H54 (cell line): ENCODE measurements at places on chromosomes 6 and 20.

- DNase-seq, result no peak
Observed at GRCh38 chr6:38512211-38512610, 127.5 kb downstream of the BTBD9 start.

DNA sequence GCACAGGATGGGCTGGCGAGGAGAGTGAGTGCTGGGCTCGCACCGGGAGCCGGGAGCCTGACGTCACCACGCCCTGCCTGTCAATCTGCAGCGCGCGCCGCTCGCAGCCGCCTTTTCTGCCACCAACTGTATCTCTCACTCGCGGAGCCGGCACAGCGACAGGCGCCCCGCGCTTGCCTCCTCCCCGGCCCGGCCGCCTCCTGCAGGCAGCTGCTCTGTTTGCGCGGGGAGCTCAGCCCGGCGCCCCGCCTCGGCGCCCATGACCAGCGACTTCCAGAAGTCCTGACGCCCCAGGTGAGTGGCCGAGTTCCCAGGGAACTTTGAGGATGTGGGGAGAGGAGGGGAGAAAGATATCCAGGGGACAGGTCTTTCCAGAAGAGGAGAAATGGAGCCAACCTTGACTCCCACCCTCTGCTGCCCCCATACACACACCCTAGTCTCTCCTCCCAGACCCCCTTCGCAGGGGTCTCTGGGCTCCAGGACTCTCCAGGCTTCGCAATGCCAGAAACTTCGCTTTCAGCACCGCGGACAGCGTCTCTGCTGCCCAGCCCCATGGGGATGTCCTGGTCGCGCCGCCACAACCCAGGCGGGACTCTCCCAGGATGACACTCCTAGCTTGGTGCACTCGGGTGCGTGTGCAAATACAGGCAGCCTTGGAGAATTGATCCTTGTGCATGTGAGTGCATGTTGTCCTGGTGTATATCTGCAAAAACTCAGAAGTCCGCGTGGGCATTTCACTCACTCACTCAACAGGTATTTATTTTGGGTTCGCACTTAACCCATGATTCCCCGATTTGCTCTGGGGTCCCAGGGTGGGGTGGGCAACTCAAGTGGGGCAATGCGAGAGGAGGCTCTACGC, at the start of gene GPR6:
Gene GPR6 (plus strand): TSS at position 138 of the 859 bp plus-strand sequence. CDS start 802 bp downstream, outside the sequence.
- DNase-seq, result peak; percentile 23

DNA sequence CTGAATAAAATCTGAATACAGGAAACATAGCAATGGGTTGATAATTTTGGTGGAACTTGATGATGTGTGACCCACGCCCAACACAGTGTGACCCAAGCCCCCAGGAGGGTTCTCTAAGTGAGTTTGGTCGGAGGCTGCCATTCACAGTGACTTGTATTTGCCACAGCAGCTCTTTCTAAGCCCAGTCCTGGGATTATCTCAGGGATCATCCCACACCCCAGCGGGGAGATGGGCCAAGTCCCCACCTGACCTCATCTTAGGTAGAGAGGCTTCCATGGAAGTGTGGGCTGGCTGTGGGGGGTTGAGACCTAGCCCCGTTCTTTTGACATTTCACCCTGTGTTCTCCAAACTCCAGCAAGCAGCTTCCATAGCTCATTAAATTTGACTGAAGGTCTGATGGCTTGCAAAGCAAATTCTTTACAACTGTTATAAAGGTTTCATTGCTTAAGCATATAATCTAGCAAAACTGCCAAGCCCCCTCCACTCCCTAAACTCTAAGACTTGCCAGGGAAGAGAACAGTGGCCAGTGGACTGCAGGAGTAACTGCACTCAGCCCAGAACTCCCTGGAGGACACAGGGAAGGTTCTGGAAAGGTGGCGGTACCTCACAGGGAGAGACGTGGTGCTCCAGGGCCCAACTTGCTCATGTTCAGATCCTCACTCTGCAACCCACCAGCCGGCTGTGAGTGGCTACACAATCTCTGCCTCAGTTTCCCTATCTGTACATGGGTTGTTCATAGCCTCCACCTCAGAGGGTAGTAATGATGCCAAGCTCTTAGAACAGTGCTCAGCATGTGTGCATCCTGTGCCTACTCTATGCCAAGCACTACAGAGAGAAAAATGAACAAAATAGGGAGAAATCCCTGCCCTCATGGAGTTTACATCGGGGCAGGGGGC, 1.0 kb upstream of the PCK1 start:
- no peak for DNase-seq

GRCh38 chr6:114160881-114161280, 181.9 kb downstream of the HS3ST5 start:
- DNase-seq, result no peak

- peak; percentile 25 for DNase-seq
Observed at GRCh38 chr6:18405477-18406293, 18.5 kb downstream of the RNF144B start.

GRCh38 chr20:26154224-26154623, 457.6 kb upstream of the ZNF337 start:
- no peak for DNase-seq

- DNase-seq, result no peak
Observed at GRCh38 chr20:12702312-12702711, 306.5 kb upstream of the SPTLC3 start.

- no peak for DNase-seq
Observed at GRCh38 chr20:48259456-48259855, 474.2 kb upstream of the SULF2 start.

DNA sequence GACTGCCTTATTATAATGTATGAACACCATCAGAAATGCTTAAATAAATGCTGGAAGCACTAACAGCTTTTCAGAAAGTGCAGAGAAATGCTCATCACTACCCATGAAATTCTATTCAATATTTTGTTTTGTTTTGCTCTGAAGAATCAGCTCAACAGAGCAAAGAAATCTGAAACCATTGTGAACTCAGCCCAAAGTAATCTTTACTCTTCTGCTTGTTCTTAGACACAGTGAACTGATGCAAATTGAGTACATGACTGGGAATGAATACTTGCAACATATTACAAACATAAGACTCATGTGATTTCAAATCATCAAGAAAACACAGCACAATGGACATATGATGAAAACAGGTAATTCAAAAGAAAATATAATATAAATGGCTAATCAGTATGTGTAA, 404.6 kb upstream of the OPRM1 start:
- no peak for DNase-seq

GRCh38 chr6:89977808-89978748, 83.8 kb downstream of the GJA10 start:
- no peak for DNase-seq

DNA sequence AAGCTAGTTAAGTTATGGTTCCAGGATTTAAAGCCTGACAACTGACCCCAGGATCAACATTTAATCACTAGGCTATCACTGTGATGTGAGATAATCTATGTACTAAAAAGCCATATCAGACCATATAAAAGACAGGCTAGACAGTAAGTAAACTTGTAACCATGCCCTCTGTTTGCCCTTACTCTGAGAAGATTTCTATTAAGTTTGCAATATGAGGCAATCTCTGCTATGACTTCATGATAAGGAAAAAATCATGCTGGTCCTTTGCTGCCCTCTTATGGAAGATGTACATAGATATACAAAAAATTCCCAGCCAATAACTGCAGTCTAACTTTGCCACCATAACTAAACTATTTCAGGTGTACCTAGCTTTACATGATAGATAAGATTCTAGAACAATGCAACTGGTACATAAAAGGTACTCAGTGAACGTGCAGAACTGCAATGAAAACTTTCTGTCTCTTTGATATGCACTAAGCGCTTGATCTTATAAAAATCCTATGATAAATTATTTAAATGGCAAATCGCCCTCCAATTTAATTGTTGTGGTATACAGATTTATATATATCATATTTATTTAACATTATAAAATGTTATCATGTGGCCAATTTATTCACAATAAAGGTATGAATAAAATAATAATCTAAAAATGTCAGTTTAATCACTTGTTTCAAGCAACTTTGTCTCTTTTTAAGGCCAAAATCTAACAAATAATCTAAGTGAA, 70.5 kb downstream of the FAM217A start:
- no peak for DNase-seq

- DNase-seq, result no peak
Observed at GRCh38 chr6:145891126-145891525, 73.0 kb downstream of the SHPRH start.

- DNase-seq, result no peak
Observed at GRCh38 chr6:111674413-111674812, 68.7 kb upstream of the TRAF3IP2 start.

GRCh38 chr20:58903614-58904013, 51.1 kb downstream of the GNAS start:
- DNase-seq, result no peak

GRCh38 chr20:3651204-3651962, 11.8 kb downstream of the GFRA4 start:
- no peak for DNase-seq

GRCh38 chr20:37939701-37940560, 37.0 kb downstream of the VSTM2L start:
- DNase-seq, result no peak

- DNase-seq, result no peak
Observed at GRCh38 chr6:131787766-131788712, 19.8 kb upstream of the ENPP1 start.

GRCh38 chr6:116847227-116847626, 18.3 kb upstream of the GPRC6A start:
- no peak for DNase-seq

DNA sequence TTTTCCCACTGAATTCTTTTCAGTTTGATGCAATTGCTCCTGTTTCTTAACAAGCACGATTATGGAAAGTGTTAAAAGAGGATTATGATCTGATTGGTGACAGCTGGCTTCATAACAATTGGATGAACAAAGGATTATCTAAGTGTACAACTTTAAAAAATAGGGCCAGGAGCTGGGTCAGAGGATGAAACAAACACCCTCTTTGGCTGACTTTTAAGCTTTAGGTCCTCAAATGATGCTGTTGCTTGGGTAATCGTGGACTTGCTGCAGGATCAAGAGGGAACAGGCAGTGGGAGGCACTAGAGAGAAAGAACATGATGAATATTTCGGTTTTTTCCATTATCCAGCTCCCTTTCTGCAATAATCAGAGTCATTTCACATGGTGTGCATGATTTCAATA, 35.5 kb upstream of the TMX4 start:
- DNase-seq, result no peak

DNA sequence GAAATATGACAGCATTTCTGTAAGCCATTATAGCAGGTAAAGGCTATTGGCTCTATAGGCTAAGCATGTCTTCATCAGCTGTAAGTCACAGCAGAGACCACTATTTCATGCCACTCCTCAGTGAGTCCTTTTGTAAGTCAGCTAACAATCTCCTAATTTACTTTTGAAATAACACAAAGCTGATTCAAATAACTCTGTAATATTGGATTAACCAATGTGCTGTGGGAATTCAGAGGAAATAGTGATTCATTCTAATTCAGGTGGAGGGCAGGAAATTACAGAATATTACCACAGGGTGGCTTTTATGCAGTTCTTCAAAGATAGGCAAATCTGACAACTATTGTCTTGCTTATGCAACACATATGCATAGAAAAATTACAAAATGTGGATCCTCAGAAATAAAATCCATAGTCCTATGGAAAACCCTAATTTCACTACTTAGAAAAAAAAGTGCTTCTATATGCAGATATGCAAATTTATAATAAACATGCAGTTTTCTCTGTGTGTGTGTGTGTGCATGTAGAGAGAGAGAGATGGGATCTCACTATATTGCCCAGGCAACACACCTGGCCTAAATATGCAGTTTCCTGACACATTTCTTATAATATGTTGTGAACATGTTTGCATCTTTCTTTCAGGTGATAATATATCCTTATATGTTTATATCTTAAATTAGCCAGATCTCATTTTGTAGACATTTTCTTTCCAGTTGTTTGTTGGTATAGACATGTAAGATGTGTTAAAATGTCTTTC, 4.8 kb upstream of the SMIM28 start:
- DNase-seq, result no peak

GRCh38 chr20:41005361-41005729, 23.3 kb upstream of the TOP1 start:
- peak; percentile 50 for DNase-seq

DNA sequence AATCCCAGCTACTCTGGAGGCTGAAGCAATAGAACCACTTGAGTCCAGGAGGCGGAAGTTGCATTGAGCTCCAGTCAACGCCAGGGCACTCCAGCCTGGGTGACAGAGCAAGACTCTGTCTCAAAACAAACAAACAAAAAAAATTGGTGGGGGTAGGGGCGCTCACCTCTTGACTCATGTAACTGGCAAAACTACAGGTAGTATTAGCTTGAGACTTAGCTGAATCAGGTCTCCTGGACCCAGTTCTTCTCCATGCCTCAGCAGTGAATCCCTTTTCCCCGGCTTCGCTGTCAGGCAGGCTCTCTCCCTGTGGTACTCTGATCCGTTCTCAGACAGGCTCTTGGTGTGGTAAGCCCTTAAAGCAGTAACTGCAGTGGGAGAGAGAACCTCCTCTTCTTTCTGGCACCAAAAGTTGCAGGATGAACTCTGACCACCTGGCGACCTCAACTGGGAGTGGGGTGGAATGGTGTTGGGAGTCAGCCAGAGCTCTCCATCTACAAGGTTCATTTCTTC, 12.9 kb downstream of the SLC9A8 start:
- DNase-seq, result no peak

- peak; percentile 19 for DNase-seq
Observed at GRCh38 chr20:59455402-59456341, 148.7 kb upstream of the PHACTR3 start.

DNA sequence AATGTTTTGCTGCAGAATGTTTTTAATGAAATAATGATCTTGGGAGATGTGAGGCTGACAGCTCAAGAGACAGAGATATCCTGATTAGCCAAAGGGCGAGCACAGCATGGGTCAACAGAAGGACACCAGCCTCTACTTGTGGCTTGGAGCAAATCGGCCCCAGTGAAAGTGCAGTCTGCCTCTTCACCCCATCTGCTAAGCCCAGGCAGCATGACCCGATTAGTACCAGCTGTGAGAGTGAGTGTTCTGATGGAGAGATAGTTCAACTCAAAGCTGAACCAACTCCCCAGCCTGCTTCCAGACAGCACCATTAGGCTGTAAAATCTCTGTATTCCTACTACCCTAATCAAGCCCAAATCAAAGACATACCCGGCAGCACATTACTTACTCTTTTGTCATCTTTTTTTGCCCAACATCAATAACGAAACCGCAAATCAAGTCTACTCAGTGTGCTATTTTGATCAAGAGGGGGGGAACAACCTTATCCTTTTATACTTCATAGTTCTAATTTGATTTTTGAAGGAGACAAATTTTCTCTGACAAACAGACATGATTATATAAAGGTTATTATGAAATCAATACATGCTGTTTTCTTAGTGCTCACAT, 514.1 kb upstream of the NRSN1 start:
- no peak for DNase-seq

DNA sequence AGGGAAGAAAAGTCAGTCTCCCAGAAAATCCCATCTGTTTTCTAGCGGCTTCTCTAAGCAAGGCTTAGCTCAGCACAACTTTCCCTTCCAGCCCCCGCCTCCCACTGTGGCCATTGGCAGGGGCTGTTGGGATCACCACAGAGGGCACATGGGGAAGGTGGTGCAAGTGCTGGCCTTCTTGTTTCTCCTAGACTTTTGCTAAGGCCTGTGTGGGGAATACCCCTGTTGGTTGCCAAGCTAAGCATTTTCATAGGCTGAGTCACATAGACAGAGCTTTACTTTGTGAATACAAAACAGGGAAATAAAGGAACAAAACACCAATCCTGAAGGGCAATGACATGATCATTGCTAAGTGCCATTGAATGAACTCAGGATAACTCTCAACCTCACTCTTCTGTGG, 32.4 kb upstream of the TIAM2 start:
- peak; percentile 42 for DNase-seq
